ENCODE measurements at places on chromosomes 2 and 18.

- DNase-seq = no peak
Observed at GRCh38 chr2:90069290-90069894, 1377.9 kb downstream of the RPIA start.

- DNase-seq = no peak
Observed at GRCh38 chr18:46756025-46756558, 761 bp downstream of the ST8SIA5 start.

- DNase-seq = no peak
Observed at GRCh38 chr18:37534627-37535026, 31.0 kb downstream of the CELF4 start.

- no peak for DNase-seq
Observed at GRCh38 chr2:124257120-124257519, 232.0 kb downstream of the CNTNAP5 start.

GRCh38 chr2:155442088-155442487 lies 743.6 kb downstream of the KCNJ3 start:
- no peak for DNase-seq

GRCh38 chr2:182977463-182977862 lies 60.8 kb downstream of the NCKAP1 start:
- no peak for DNase-seq

GRCh38 chr2:74415762-74416395 lies 5.5 kb downstream of the C2orf81 start:
- no peak for DNase-seq

- no peak for DNase-seq
Observed at GRCh38 chr2:230739961-230740360, 27.3 kb downstream of the CAB39 start.

DNA sequence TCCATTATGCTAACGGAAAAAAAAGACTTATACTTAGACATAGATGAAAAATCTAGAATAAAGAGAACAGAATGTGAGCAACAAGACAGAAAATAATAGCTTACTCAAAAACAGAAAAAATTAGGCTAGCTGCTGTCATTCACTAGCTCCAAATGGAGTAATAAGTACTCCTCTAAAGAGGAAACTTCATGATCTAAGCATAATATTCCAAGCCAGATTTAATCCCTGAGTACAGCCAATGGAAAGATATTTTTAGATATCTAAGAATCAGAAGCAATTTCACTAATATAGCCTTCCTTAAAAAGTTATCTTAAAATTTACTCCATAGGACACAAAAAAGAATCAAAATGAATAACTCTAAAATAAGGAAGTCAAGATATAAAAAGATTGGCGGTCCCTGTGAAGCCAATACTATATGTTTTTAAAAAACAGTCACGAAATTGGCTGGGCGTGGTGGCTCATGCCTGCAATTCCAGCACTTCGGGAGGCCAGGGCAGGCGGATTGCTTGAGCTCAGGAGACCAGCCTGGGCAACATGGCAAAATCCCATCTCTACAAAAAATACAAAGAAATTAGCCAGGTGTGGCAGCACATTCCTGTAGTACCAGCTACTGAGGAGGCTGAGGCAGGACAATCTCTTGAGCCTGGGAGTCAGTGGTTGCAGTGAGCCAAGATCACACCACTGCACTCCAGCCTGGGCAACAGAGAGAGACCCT lies 123.2 kb upstream of the BCL2L11 start:
- DNase-seq = no peak

DNA sequence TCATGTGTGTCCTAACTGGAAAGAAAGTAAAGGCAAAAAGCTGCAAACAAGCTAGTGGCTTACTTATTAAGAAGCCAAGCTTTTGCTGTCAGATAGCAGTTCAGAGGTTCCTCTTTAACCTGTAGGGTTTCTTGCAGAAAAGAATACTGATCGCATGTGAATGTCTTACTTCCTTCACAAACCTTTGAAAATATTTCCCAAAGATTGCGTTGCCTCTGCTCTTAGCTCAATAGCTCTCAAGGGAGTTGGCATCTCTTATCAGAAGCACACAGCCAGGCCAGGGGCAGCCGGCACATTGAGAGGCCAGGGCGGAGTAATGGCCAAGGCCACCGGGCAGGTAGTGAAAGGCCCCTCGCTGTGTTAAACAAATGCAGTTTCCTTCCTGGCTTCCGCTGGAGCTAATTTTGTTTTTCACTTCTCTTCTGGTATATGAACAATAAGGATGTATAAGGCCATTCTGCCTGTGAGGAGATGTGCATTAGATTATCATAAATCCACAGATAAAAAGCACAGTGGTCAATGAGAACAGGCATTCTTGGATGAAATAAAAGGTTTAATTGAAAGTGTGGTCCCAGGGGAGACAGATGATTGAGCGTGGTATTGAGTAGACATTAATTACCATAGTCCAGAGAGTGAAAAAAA lies 542.4 kb upstream of the NRP2 start:
- no peak for DNase-seq

DNA sequence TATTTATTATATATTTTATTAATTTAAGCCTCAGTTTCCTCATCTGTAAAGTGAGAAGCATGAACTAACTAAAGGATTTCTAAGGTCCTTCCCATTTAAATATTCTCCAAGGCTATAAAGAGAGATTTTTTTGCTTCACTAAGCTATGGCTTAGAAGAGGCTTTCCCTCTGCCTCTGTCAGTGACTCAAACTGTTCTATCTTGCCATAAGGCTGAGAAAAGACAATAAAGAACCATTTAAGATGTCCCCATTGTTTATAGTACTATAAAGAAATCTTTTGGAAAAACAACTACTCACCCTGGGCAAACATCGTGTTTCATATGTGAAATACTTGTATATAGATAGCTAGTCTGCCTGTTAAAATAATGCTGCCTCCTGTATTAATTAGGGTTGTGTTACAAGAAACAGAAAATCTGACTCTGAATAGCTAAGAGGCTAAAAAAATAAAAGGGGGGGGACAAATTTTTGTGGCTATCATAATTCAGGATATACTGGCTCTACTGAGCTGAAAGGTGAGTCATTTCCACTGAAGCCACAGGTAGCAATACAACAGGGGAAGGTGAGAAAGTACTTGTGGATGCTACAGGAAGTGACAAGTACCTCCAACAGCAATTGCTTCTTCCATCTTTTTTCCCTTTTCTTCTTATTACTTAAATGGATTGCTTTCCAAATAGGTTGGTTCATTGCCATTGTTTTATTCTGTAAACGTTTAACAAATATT lies 25.4 kb downstream of the EPHA4 start:
- DNase-seq = no peak

DNA sequence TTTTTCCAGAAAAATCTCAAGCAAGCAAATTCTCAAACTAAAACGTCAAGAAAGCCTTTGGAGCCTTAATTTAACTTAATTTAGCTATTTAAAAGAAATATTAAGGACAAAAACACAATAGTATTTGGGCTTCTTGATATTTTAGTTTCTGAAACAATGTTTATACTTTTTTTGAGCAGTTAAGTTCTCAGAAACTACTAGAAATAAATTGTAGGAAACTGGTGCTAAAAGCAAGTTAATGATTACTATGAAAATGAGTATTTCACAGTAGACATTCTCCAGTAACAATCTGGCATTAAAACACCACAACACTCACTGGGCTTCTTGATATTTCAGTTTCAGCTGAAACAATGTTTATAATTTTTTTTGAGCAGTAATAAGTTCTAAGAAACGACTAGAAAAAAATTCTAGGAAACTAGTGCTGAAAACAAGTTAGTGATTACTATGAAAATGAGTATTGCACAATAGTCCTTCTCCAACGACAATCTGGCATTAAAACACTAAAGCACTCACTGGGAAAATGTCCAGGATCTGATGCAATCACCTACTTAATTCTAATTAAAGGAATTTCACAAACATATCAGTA lies 45.1 kb downstream of the TRAK2 start:
- no peak for DNase-seq

GRCh38 chr2:153110486-153110885 lies 368.1 kb downstream of the RPRM start:
- DNase-seq = no peak

GRCh38 chr2:136130511-136130910 lies 12.6 kb upstream of the CXCR4 start:
- DNase-seq = no peak

DNA sequence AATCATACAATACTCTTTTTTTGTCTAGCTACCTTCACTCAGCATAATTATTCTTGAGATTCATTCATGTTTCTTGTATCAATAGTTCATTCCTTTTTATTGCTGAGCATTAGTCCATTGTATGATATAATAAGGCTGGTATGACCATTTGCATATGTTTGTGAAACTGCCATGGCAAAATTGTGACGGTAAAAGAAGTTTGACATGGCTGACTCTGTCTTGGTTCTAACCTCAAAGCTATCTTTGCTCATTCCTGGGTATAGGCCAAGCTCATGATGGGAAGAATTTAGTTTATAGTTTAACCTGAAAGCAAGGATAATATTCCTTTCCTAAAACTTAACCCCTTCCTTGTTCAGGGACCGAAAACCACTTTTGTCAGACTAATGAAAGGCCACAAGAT lies 46.4 kb downstream of the COMMD1 start:
- DNase-seq = no peak

DNA sequence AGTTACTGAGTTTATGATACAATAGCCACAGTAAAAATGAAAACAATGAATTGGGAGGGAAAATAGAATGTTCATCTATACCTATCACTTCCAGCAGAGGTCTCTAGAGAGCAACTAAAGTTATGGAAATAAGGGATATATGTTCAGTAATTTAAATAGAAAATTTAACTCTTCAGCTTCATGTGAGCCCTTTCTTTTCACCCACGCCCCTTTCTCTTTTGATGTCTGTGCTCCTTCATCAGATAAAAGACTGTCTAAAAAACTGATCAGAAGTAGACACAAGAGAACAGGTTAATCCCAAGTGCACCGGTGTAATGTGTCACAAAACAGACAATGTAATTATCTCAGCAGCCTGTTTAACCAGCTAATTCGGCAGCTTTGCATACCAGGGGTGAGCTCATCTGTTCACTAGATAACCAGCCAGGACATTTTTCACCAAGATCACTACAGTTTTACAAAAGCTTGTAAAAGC lies 238.5 kb upstream of the ERBB4 start:
- no peak for DNase-seq

- no peak for DNase-seq
Observed at GRCh38 chr2:200587007-200587616, 1.3 kb downstream of the AOX1 start.

- DNase-seq = no peak
Observed at GRCh38 chr2:172094294-172095145, 8.2 kb downstream of the DLX2 start.

DNA sequence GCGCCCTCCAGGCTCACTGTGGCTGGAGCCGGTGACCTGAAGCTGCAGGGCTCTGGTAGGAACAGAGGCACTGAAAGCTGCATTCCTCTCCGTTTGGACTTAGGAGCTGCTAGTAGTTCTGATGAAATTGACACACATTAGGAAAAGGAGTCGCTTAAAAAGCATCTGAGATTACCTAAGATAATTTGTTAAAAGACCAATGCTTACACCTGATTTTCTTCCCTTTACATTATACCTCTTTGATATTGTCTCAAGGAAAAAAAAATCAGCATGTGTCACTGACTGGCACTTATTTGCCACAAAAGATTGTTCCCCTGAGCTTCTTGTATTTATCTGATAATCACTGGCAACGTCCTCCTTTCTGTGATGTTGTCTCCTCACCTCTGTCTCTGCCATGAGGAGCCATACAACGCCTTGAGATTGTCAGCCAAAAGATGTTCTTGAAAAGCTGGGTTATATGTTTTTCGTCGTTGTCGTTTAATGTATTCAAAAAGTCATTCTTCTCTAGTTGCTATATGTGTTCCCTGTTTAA lies 618 bp upstream of the CHN1 start:
- DNase-seq = no peak

DNA sequence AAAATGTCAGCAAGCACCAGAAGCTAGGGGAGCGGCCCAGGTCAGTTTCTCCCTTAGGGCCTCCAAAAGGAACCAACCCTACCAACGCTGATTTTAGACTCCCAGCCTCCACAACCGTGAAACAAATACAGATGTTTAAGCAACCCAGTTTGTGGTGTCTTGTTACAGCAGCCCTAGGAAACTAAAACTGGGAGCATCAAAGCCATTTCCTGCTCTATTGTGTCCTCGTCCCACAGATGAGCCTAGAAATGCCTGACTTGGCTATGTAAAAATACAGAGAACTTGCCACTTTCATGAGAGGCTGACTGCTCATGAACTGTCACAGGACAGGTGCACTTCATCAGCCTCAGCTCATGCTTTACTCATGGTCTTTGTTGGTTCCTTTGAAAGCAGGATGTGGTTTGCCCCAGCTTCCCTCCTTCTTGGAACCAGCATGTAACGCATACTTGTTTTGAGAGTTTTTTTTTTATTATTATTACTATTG lies 97.6 kb upstream of the SLC39A10 start:
- DNase-seq = peak; percentile 71

DNA sequence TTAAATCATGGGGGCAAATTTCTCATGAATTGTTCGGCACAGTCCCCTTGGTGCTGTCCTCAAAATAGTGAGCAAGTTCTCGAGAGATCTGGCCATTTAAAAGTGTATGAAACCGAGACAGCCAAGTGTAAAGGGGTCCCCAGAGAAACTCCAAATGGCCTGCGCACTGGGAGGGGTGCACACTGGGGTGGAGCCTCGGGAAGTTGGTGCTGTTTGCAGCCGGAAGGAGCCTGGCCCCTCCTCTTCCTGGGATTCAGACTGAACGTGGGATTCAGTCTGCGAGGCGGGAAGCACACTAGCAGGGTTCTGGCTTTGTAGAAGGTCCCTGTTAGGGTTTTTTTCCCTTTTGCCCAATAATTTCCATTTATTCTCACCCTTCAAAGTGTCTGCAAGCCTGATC lies 48.8 kb downstream of the RABL2A start:
- DNase-seq = no peak

- DNase-seq = no peak
Observed at GRCh38 chr18:11992096-11992790, 10.9 kb downstream of the IMPA2 start.

DNA sequence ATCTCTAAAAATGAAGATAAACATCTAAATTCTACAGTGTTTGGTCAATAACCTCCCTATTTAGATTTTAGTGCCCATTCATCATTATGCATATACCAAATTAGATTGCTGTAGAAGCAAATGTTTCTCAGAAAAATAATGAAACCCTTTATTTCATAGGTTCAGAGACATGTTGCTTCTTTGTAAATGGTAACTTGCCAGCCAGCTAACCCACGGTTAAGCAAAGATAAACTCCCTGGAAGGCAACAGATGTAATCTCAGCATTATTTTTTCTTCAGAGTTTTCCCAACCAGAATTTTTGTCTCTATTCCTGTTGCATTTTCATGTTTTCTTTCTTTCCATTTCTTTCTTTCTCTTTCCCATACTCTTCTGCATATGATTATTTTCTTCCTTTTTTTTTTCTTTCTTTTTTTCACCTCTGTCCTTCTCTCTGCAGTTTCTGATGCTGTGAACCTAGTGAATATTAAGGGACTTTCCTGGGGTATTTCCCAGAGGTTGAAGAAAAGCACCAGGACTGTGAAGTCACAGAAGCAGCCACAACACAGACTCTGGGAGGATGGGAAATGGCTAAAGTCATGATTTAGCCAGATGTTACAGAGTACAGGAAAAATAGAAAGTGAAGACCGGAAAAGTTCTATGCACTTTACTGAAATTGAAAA lies 50.0 kb upstream of the DSG1 start:
- no peak for DNase-seq

DNA sequence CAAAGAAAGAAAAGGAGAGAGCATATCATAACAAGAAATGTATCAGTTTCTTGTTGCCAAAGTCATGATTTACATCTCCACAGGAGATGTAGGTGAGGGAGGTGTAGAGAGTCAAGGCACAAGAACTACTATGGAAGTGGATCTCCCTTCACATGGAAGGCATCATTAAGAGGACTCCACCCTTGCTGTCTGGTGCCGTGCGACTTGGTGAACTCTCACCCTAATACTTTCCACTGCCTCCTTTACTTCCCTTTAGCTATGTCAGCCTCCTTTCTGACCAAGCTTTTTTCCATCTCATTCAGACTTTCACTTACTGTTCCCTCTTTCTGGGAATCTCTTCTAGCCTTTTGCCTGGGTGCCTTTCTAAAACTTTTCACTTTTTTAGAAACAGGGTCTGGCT lies 490.0 kb downstream of the THSD7B start:
- no peak for DNase-seq

Measured in activated CD4-positive, alpha-beta T cell treated with anti-CD3 and anti-CD28 coated beads, Interleukin-2, amount 50 U/mL, for 24 hours (primary cell).